ENCODE measurements at places on chromosomes 7 and 10. TPM values are rescaled to one million over a fixed set of nuclear protein-coding genes. Genes with fewer than 3 reads are reported as not detected.

Gene SPACDR
- total RNA-seq: not detected

Gene DYDC2
- total RNA-seq: not detected

Gene OPALIN
- not detected for total RNA-seq

Gene VAX1
- not detected for total RNA-seq

Gene ASB15
- 18.6 TPM for total RNA-seq

Gene ANKRD61
- total RNA-seq: not detected

Gene DEPP1
- 143 TPM for total RNA-seq

Gene PSMC2
- total RNA-seq: 99.6 TPM

Gene CCNY
- total RNA-seq: 58.1 TPM

Gene PLCE1
- 22.5 TPM for total RNA-seq

Gene PTPRN2
- total RNA-seq: 2.7 TPM

Gene VWDE
- 4.0 TPM for total RNA-seq

Gene LBX1
- total RNA-seq: not detected

Gene FAM24B
- 1.7 TPM for total RNA-seq

Gene LIPK
- not detected for total RNA-seq

Gene SFRP5
- total RNA-seq: 140 TPM

Gene CCL24
- not detected for total RNA-seq

Gene KAZALD1
- 7.5 TPM for total RNA-seq

Gene NACAD
- total RNA-seq: 9.0 TPM

Gene AGAP3
- total RNA-seq: 42.1 TPM

Gene LIPJ
- total RNA-seq: not detected

Gene ATG9B
- total RNA-seq: not detected

Gene LAMB4
- total RNA-seq: not detected

Gene CROT
- 5.6 TPM for total RNA-seq

Gene PDCD11
- total RNA-seq: 7.2 TPM

Gene FFAR4
- not detected for total RNA-seq

Gene ASZ1
- not detected for total RNA-seq

Gene KCNIP2
- total RNA-seq: 192 TPM

Gene AOAH
- total RNA-seq: 7.2 TPM

Gene MBLAC1
- total RNA-seq: 6.1 TPM

Gene WAPL
- total RNA-seq: 19.5 TPM

Gene MUC12
- not detected for total RNA-seq

Gene RNF32
- 0.79 TPM for total RNA-seq

Gene POP7
- total RNA-seq: 28.7 TPM

Gene HMX2
- not detected for total RNA-seq

Gene SPDYE1
- not detected for total RNA-seq

Gene MAGI2
- total RNA-seq: 6.0 TPM

Gene IDI2
- not detected for total RNA-seq

Gene LRRC17
- total RNA-seq: 1.8 TPM

Gene HHEX
- total RNA-seq: 2.1 TPM

Gene INPP5F
- total RNA-seq: 6.2 TPM

Gene LRRTM3
- total RNA-seq: not detected
